ENCODE measurements at places on chromosomes 1 and 21. TPM values are rescaled to one million over a fixed set of nuclear protein-coding genes. Genes with fewer than 3 reads are reported as not detected.
A peak's percentile ranks its signal among the peaks of the same experiment; 100 is the strongest.

Gene GSTM3
- 23.1 TPM for polyA plus RNA-seq

Gene LIN28A
- polyA plus RNA-seq, result not detected

Gene C1orf141
- not detected for polyA plus RNA-seq

GRCh38 chr1:97770376-97770775 is 150.5 kb downstream of the DPYD start:
- DNase-seq, result no peak

DNA sequence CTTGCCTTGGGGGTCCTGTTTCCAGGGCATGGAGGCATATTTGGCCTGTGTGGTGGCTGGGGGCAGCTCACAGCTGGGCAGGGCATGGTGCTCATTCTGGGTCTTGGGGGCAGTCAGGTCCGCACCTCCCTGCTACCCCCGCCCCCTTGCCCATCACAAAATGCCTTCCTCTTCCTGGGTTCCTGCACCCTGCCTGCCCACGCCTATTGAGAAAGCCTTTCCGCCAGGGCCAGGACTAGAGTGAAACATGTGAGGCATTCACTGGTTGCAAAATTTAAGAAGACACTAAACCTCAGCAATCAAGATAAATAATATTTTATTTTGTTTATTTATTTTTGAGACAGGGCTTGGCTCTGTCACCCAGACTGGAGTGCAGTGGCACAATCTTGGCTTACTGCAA is 19.7 kb downstream of the PTAFR start:
- no peak for DNase-seq

DNA sequence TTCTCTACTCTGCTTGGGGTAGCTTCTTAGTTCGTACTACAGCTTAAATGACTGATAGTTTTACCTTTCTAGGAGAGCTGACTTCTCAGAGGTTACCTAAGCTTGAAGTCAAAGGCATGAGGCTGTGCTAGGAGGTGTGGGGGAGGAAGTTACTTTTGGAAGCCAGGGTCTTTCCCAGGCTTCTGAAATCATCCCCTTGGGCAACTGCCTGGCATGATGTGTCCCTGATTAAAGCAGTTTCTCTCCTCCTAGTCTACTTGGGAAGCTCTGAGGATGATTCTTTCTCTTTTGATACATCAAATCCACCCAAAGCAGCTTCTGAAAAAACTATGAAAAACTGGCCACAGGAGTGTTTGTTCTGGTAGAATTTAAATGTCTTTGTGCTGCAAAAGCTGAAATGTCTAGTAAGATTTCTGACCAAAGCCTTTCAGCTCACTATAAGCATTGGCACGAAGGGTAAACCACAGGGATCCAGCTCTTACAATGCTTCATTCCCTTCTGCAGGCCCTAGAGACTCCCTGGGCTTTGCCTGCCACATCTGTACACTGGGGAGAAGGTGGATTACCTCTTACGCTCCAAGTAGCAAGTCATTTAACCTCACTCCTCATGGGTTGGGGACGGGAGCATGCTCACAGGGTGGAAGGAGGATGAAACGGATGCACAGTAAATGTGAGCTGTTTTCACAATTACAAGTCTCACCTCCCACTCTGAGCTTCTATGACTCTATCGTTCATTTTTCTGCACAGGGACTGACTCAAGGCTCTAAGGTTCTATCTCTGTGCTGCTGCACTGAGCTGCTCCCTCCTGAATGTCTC is 59.6 kb downstream of the RUNX1 start:
- no peak for DNase-seq

DNA sequence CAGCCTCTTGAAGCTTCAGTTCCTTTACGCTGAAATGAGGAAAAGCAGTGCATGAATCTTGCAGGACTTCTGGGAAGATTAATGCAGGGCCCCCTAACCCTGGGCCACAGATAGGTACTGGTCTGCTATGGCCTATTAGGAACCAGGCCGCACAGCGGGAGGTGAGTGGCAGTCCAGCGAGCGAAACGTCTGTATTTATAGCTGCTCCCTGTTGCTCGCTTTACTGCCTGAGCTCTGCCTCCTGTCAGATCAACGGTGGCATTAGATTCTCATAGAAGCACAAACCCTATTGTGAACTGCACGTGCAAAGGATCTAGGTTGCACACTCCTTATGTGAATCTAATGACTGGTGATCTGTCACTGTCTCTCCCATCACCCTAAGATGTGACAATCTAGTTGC is 130.2 kb downstream of the CHRM3 start:
- DNase-seq, result no peak

DNA sequence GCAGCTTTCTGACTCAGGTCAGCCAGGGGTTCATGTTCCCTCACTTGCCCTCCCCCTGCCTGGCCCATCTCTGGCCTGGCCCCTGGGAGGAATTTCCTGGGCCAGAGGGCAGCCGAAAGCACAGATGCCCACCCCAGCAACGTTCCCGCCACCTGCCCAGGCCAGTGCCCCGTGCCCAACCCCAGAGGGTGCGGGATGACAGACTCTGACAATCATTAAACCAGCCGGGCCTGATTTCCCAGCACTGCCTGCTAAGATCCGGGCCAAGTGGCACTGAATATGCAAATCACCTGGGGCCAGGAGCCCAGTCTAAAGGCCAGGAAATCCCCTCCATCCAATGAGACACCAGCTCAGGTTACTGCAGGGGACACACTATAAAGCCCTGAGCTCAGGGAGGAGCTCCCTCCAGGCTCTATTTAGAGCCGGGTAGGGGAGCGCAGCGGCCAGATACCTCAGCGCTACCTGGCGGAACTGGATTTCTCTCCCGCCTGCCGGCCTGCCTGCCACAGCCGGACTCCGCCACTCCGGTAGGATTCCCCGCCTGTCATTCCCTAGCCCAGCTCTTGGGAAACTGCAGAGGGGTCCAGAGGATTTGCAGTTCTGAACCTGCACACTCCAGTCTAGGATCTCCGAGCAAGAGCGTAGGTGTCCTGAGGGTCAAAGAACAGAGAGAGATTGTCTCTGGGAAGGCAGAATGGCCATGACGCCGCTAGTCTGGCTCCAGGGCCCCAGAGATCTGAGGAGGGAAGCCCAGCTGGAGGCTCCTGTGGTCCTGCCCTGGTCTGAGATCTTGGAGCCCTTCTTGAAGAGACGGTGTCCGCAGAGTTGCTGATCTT is at the start of gene ELF3:
ELF3 (plus strand) TSS at position 408 of the 836 bp plus-strand sequence. CDS start 550 bp downstream, outside the sequence.
- no peak for DNase-seq

- no peak for DNase-seq
These were observed 492.0 kb upstream of the RUNX1 start for GRCh38 chr21:35540950-35541638.

- DNase-seq, result no peak
These were observed 84.7 kb downstream of the DISP3 start for GRCh38 chr1:11563560-11564069.

GRCh38 chr1:216457356-216457755 is 34.1 kb upstream of the USH2A start:
- no peak for DNase-seq

DNA sequence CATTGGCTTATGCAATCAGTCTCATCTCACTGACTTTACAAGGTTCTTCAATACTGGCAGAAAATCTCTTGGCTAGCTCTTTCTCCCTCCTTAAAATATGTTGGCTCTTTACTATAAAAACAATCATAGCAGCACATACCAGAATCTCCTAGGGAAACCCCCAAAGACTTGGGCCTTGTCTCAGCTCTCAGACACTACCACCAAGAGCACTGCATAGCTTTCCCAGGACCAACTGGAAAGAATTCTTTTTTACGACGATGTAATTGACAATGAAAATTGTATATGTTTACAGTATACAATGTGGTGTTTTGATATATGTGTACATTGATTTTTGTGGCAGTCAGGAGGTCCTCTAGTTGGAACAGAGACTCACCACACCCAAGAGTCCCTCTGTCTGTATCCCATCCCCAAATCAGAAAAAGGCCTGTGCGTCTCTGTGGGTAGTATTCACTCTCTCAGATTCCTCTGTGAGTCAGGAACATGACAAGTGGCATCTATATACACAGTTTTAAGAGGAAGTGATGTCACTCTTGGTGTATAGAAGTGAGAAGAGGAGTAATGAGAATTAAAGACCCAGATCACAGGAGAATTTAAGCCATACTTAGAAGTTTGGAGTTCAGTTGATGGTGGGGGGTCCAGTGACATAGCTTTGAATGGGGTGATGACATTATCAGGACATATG is 21.1 kb downstream of the SMAP2 start:
- DNase-seq, result peak; percentile 63

DNA sequence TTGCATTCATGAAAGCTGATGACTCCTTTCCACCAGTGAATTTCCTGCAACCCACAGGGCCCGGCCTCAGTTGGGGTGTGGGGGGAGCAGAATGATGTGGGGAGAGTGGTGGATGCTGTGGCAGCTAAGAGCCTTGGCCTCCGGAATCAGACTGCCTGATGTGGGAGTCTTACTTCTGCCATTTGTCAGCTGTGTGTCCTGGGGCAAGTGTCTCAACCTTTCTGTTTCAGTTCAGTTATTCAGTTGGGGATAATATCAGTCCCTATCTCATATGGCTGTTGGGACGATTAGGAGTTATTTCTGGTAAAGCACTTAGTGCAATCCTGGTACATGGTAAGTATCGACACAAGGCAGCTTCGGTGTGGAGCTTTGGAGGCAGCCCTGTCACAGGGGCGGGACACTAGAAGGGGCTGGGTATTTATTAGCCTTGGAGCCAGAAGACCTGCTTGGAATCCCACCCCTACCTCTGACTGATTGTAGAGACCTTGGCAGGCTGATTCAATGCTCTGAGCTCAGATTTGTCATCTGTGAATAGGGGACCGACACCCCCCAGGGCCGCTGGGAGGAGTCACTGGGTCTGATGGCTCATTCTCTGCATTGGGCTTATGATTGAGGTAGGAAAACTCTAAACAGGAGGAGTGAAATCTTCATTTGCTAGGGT is 19.6 kb downstream of the ARHGEF10L start:
- no peak for DNase-seq

DNA sequence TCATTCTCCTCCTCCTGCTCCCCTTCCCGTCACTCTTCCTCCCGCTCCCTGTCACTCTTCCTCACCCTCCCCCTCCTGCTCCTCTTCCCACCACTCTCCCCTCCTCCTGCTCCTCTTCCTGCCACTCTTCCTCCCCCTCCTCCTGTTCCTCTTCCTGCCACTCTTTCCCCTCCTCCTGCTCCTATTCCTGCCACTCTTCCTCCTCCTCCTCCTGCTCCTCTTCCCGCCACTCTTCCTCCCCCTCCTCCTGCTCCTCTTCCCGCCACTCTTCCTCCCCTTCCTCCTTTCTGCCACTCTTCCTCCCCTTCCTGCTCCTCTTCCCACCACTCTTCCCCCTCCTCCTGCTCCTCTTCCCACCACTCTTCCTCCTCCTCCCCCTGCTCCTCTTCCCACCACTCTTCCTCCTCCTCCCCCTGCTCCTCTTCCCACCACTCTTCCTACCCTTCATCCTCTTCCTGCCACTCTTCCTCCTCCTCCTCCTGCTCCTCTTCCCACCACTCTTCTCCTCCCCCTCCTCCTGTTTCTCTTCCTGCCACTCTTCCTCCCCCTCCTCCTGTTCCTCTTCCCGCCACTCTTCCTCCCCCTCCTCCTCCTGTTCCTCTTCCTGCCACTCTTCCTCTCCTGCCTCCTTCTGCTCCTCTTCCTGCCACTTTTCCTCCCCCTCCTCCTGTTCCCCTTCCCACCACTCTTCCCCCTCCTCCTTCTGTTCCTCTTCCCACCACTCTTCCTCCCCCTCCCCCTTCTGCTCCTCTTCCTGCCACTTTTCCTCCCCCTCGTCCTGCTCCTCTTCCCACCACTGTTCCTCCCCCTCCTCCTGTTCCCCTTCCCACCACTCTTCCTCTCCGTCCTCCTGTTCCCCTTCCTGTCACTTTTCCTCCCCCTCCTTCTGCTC is 28.7 kb upstream of the ARTN start:
- DNase-seq, result no peak

DNA sequence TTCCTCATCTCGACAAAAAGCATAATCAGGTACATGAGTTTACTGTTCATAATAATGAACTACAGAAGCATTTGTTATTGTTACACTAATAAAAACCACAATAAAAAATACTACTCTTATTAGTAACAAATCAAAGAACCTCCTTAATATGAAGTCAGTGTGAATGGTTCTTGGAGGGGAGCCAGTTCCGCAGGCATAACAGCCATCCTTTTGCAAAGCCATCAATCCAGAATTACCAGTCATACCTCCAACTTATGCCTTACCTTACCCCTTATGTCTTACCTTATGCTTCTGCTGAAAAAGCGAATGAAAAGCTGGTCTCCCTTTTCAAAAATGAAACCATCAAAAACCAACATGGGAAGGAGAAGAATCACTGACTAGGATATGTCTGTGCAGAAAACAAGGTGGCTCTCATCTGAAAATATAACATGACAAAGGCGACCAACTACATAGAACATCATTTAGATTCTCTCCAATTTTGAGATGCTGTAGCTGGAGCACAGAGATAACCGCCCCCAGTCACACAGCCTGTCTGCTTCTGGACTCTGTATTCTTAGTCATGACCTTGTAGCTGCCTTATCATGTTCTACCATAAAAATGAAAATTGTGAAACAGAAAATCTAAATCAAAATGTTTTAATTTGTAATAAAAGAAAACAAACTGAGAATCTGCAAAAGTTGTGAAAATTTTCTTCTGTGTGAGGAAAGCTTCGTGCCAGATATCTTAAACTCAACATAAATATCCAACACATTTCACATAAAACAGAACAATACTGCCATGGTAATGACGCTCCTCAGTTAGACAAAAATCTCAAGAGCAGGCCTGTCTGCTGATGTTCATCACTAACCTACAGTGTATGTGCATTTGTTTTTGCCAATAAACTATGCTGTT is 438.2 kb downstream of the SMYD3 start:
- no peak for DNase-seq

DNA sequence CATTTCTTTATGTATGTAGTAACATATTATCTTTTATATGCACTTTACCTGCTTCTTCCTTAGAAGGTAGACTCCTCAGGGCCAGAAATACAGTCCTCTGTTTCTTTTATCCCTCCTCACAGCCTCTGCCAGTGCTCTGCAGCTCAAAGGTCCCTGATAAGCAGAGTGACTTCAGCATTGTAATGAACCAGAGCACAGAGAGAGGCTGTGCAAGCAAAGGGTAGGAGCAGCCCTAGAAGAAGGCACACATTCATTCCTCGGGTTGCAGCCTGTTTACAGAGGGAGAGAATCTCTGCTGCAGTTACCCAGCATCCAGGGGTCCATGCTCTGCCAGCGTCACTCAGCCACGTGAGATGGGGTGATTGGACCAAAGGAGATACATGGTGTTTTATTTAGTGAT is 101.1 kb downstream of the RHOU start:
- no peak for DNase-seq
